ENCODE measurements at places on chromosomes 1 and 21.

DNA sequence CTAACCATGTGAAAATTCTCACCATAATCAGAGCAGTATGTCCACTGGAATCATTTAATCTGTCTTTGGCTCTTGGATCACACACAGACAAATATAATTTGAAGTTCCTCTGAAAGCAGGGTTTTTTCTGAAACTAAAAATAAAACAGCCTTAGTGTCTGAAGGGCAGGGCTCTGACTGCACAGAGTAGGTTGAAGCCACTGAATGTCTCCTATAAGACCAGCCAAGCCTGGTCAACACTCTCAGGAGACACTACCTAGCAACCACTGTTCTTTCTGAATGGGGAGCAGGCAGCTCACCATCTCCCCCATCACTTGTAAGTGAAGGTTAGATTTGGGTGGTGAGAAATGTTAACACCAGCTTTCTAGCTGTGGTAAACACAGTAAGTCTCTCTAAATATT is 16.1 kb upstream of the TMEM183A start:
- DNase-seq, result no peak

- DNase-seq, result no peak
These were observed 88.8 kb upstream of the ZBTB40 start for GRCh38 chr1:22362626-22363402.

- no peak for DNase-seq
These were observed 583 bp downstream of the MEF2D start for GRCh38 chr1:156499842-156500542.

- DNase-seq, result no peak
These were observed 52.0 kb upstream of the COL11A1 start for GRCh38 chr1:103160281-103160680.

- DNase-seq, result no peak
These were observed 50.1 kb upstream of the RWDD3 start for GRCh38 chr1:95183952-95184351.

DNA sequence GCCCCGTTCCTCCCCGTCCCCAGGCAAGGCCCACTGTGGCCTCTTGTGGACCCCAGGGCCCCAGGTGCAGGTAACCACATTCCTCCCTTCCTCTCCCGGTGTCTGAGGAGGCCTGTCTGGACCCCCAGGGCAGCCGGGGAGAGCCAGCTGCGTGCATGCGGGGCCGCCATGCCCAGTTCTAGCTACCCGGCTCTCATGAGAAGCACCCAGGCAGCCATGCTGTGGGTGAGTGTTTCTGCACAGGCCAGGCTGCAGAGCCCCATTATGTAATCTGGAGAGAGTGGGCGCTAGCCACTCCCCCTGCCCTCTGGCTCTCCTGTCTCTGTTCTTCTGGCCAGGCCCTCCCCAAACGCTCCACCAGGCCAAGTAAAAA is 18.4 kb upstream of the PLEKHG5 start:
- no peak for DNase-seq

GRCh38 chr21:33197496-33197895 is 32.2 kb upstream of the IFNAR2 start:
- no peak for DNase-seq

- no peak for DNase-seq
These were observed 174.7 kb downstream of the LBR start for GRCh38 chr1:225253173-225253572.

GRCh38 chr1:243179720-243180119 is 75.4 kb downstream of the CEP170 start:
- no peak for DNase-seq

DNA sequence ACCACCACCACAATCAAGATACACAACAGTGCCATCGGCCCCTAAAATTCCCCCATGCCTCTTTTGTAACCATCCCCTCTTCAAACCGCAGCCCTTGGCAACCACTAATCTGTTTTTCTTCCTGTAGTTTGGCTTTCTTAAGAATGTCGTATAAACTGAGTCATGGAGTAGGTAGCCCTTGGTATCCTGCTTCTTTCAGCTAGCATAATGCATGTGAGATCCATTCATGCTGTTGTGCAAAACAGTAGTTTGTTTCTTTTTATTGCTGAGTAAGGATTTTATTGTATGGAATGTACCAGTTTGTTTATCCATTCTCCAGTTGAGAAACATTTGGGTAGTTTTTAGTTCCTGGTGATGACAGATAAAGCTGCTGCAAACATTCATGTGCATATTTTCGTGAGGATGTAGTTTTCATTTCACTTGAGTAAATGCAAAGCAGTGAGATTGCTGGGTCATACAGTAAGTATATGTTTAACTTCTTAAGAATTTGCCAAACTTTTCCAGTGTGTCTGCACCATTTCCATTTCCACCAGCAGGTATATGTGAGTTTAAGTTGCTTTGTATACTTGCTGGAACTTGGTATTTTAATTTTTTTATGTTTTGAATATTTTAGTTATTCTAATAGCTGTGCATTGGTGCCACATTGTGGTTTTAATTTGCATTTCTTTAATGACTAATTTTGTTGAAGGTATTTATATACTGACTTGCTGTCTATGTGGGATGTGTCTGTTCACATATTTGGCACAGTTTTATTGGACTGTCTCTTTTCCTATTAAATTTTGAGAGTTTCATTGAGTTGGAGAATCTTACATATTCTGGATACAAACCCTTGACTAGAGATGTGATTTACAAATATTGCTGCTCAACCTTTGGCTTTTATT is 148.4 kb upstream of the MAP1LC3C start:
- DNase-seq, result no peak

DNA sequence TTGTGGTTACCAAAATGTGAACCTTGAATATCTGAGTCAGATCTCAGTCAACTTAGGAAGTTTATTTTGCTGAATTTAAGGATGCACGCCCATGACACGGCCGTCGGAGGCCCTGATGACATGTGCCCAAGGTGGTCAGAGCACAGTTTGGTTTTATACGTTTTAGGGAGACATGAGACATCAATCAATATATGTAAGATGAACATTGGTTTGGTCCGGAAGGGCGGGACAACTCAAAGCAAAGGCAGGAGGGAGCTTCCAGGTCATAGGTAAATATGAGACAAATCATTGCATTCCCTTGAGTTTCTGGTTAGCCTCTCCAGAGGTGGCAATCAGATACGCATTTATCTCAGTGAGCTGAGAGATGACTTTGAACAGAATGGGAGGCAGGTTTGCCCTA is 1.0 kb upstream of the PRMT2 start:
- DNase-seq, result no peak

DNA sequence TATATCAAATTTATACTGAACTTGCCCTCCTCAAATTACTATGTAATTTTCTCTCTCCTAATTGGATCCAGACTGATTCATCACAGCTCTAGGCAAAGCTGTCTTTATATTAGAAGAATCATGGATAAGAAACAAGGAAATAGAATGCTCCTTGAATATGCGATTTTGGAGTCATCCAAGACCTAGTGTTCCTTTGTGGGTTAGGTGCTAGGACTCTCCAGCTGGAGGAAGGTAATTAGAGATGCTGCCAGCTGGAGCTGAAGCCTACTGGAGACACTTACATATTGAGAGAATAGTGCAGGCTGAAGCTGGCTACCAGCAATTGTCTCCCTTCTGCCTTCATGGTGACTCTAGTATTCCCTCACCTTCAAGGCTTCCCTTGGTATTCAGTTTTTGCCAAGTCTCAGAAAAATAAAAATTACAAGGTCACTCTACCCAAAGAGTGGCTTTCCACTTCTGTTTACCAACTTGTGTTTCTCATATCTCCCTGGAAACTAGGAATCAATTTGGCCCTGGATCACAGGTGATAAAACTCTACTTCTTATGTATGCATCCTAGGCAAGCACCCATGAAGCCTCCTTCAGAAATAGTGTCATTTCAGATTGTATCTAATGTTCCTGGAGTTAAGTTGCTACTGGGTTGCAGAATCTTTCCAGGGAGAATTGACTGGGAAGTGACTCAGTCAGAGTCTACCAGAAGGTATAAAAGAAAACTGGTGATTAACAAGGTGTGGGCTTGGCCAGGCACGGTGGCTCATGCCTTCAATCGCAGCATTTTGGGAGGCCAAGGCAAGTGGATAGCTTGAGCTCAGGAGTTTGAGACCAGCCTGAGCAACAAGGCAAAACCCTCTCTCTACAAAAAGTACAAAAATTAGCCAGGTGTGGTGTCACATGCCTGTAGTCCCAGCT is 24.4 kb upstream of the DOCK7 start:
- DNase-seq, result no peak

GRCh38 chr1:61043010-61043820 is 39.1 kb upstream of the NFIA start:
- DNase-seq, result peak; percentile 75

- no peak for DNase-seq
These were observed 7.3 kb upstream of the CA6 start for GRCh38 chr1:8938232-8938999.

GRCh38 chr1:85134583-85135391 is 66.0 kb downstream of the SYDE2 start:
- no peak for DNase-seq

DNA sequence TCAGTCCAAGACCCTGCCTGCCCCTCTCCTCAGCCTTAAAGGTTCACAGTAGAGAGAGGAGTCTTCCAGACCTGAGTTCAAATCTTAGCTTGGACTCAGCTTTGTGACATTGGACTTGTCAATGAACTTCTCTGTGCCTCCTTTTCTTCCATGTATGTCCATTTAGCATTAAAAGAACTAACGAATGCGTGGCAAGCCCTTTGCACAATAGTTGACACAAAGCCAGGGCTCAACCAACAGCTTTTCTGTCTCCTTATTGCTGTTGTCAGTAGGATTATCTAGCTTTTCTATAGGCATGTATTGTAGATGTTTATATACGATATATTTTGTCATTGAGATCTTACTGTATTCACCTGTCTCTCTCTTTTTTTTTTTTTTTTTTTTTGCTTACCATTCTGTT is 450.8 kb downstream of the PTPRU start:
- no peak for DNase-seq

- DNase-seq, result no peak
These were observed 23.3 kb downstream of the LRRC41 start for GRCh38 chr1:46280092-46280491.

- no peak for DNase-seq
These were observed 45.2 kb downstream of the CHD5 start for GRCh38 chr1:6134741-6135510.

DNA sequence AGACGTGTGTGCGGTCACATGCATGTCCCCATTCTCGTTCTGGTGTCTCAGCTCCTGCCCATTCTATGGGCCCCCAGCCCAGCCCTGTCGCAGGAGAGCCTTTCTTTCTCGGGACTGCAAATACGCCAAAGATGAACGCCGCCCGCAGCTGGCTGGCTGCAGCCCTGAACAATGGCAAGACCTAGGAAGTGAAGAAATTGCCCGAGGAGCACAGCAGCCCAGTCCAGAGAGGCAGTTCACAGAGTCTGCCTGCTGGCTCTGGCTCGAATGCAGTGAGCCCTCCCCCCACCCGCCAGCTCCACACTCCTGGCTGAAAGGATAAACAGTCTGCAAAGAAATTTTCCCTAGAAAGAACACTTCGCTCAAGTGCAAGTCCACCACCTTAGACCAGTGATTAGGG is 23.3 kb downstream of the PAX7 start:
- no peak for DNase-seq

DNA sequence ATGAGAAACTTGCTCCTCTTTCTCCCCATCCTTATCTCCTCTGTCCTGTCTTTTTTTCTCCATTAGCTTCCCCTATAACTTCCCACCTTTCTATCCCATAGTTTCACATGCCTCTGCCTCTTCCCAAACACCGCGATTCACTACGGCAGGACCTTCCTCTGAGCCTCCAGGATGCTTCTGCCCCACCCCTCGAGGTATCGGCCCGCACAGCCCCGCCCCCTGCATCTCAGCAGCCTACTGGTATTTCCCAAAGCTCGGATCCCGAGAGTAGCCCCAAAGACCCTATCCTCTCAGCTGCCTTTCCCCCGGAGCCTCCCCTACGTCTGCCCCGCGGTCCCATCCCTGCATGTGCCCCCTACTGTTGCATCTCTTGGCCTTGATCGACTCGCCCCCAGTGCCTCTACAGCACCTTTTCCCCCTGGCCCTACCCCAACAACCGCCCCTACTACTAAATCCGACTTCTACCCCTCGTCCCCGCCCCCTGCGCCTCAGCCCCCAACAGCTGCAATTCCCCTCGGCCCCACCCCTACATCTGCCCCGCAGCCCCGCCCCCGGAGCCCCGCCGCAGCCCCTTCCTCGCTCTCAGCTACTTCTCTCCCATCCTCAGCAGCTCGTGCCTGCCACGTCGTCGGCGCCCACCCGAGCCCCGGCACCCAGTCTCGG is 512 bp downstream of the PIAS3 start:
- DNase-seq, result no peak

DNA sequence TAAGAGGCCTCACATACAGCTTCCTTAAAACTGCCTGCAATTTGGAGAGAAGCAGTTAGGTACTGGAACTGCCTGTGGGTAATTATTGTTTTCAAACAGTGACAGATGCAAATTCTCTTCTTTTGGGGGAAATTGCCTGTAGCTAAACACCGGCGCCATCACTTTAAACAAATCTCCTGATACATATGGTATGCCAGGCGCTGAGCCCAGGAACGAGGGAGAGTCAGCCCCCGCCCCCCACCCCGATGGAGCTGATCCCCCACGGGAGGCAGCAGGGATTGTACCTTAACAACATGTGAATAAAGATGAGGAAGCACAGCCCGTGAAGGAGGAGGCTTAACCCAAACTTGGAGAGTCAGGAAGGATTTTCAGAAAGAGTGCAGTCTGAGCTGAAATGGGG is 7.1 kb downstream of the TMEM51 start:
- no peak for DNase-seq

DNA sequence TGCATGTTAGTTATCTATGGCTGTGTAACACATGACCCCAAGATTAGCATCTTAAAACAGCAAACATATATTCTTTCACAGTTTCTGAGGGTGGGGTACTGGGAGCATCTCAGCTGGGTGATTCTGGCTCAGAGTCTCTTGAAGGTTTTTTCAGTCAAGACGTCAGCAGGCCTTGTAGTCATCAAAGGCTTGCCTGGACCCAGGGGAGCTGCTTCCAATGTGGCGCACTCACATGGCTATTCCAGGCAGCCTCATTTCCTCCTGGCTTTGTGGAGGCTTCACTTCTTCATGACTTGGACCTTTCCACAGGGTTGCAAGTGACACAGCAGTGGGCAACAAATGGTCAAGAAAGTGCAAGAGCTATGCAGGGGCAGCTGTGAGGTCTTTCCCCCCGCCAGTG is 114.7 kb downstream of the ACTL8 start:
- no peak for DNase-seq

- DNase-seq, result no peak
These were observed 140.8 kb downstream of the CHRM3 start for GRCh38 chr1:239527051-239527693.

DNA sequence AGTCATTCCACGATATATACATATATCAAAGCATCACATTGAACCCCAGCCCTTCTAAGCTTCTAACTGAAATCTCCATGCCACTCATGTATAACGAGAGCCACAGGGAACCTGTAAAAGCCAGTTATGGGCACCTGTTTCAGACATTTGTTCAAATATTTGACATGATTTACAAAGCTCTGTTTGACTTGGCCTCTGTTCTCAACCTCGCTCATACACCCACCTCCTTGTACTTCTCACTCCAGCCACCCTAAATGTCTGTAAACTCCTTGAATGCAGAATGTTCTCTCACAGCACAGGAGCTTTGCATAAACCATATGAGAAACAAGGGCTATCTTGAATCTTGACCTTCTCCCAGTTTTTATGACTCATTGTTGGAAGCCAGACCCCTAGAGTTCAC is 36.9 kb upstream of the CD2 start:
- DNase-seq, result no peak

- DNase-seq, result no peak
These were observed 43.8 kb downstream of the BATF3 start for GRCh38 chr1:212655668-212656440.
